ENCODE measurements at places on chromosomes 1 and 21.

GRCh38 chr1:228373681-228374571 lies 32.7 kb downstream of the TRIM11 start:
- DNase-seq, result no peak

- no peak for DNase-seq
These were observed 558 bp upstream of the BTG3 start for GRCh38 chr21:17613242-17613676.

- no peak for DNase-seq
These were observed 8.8 kb upstream of the FNDC7 start for GRCh38 chr1:108703939-108704338.

- DNase-seq, result no peak
These were observed 550.0 kb downstream of the KIF26B start for GRCh38 chr1:245704765-245705164.

GRCh38 chr1:61051443-61051718 lies 31.0 kb upstream of the NFIA start:
- DNase-seq, result no peak

DNA sequence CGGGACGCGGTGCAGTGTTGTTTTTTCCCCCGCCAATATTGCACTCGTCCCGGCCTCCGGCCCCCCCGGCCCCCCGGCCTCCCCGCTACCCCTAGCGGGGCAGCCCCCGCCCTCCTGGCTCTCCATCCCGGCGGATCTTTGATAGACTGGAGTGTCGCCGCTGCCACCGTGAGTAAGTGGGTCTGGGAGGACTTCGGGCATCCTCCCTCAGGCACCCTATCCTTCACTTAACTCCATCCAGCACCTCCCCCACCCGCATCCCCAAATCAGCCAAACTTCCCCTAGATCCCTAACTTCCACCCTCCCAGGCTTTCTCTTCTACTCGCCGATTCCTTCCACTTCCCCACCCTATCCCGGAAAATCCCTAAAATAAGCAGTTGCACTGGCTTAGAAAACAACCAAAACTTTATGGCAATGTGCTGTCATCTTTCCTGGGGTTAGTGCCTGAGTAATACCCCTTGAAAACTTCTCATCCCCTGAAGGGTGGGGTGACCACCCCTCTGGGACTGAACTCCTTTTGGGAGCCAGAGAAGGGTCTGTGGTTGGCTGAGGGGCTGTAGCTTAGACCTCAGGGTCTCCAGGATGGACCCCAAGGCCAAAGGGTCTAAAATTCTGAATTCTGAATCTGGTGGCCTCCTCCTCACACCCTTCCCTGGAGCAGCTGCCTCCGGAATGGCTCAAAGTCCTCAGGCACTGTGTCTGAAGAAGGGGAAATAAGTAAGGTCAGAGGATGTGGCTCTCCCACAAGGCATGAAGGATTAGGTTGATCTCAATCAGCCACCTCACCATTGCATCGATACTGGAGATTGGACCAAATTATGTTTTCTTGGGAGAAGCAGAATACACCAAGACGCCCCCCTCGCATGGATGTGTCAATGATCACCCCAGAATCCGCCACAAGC lies 12.2 kb downstream of the THBS3 start:
- no peak for DNase-seq

GRCh38 chr21:14736672-14737071 lies 190.6 kb upstream of the SAMSN1 start:
- DNase-seq, result no peak

Measured in epithelial cell of prostate (primary cell).